ENCODE measurements at places on chromosomes 2 and 18.

GRCh38 chr18:35289727-35290093 is 319 bp downstream of the ZSCAN30 start:
- DNase-seq: peak; percentile 41

DNA sequence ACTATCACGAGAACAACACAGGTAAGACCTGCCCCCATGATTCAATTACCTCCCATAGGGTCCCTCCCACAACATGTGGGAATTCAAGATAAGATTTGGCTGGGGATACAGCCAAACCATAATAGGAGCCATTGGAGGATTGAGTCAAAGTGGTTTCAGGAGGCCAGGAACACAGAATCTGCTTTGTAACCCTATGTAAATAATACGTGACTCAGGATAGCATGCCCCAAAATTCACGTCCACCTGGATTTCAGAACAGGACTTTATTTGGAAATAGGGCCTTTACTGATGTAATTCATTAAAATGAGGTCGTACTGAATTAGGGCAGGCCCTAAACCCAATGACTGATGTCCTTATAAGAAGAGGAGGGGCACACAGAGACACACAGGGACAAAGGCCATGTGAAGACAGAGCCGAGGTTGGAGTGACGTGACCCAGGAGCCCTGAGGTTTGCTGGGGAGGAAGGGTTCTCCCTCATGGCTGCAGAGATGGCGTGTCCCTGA is 16.0 kb upstream of the CNDP2 start:
- no peak for DNase-seq

GRCh38 chr2:166314022-166314759 is 61.6 kb downstream of the SCN9A start:
- DNase-seq: no peak

- DNase-seq: no peak
Measured at GRCh38 chr2:45918463-45919159, 267.1 kb downstream of the PRKCE start.

GRCh38 chr2:43818761-43819160 is 19.9 kb downstream of the ABCG5 start:
- no peak for DNase-seq

Measured in activated naive CD4-positive, alpha-beta T cell (primary cell).